GM18507 (cell line): ENCODE measurements at places on chromosomes 2 and 18.

DNA sequence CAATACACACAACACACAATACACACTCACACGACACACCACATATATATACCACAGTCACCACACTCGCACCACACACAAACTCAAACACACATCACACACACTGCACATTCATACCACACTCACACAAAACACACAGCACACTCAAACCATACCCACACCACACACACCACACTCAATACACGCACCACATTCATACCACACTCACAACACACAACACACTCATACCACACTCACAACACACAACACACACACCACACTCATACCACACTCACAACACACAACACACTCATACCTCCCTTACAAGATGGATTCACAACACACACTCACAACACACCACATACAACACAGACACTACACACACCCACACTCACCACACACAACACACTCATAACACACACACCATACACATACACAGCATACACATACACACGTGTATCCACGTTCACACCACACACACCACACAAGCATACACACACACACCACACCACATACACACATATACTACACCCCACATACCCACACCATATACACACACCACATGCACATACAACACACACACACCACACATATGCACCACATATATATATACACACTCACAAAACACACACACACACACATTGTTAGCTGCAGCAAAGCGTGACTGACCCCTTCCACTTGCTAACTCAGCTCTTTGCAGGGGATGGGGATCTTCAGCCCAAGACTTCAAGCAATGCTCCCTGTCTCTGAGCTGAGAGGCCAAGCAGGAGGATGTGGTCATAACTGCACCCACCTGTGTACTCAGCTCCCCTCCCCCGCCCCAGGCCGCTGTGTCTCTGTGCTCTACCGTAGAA is 59.0 kb downstream of the SDC1 start:
- no peak for DNase-seq

GRCh38 chr2:106956416-106956815 is 70.4 kb upstream of the ST6GAL2 start:
- DNase-seq = no peak

GRCh38 chr2:230046491-230046890 is 22.2 kb downstream of the SLC16A14 start:
- no peak for DNase-seq

- no peak for DNase-seq
Measured at GRCh38 chr2:5826979-5827655, 134.9 kb downstream of the SOX11 start.

DNA sequence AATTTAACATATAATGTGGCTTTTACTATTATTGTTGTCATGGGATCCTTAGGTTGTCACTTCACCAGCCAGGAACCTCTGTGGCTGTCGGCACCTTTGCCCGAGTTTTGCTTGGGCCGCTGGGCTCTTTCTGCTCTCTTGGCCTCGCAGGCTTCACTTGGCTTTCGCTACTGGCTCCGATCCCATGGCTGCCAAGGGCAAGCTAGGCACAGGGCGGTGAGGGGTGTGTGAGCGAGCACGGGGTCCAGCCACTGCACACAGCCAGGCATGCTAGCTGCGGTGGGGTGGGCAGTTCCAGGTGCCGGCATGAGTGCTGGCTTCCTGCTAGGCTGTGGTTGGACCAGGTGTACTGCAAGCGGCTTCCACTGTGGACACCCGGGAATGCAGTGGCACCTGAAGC is 23.4 kb upstream of the RAPGEF4 start:
- no peak for DNase-seq

- no peak for DNase-seq
Measured at GRCh38 chr2:28408764-28409599, 16.3 kb downstream of the FOSL2 start.
